Activated CD4-positive, CD25-positive, alpha-beta regulatory T cell treated with anti-CD3 and anti-CD28 coated beads, Interleukin-2, amount 50 U/mL, for 16 hours (primary cell): ENCODE measurements at places on chromosomes 5 and 9.

DNA sequence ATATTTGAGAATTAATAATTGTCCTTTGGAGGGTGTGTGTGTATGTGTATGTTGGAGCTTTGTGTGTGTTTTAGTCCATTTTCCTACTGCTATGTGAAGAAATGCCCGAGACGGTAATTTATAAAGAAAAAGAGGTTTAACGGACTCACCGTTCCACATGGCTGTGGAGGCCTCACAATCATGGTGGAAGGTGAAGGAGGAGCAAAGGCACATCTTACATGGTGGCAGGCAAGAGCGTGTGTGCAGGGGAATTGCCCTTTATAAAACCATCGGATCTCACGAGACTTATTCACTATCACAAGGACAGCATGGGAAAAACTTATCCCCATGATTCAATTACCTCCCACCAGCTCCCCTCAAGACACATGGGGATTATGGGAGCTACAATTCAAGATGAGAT is 44.1 kb downstream of the TMC1 start:
- no peak for DNase-seq

- no peak for DNase-seq
These were observed 78.1 kb upstream of the HMHB1 start for GRCh38 chr5:143733665-143734455.

DNA sequence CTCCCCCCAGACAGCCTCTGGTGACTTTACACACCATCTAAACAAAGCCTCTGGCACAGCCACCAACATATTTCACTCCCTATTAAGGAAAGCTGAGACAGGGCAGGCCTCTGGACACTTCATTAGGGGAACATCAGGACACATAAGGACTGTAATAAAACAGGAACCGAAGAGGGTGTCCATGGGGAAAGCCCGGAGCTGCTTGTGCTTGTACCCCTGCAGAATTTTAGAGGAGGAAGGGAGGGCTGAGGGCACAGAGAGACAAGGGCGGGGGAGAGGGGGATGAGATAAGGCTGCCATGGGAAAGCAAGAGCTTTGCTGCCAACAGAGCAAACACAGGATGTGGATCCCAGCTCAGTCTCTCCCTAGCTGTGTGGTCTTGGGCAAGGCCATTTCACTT is 138.4 kb downstream of the ASTN2 start:
- DNase-seq: no peak

GRCh38 chr5:16877267-16877935 is 58.7 kb downstream of the MYO10 start:
- DNase-seq: no peak

GRCh38 chr5:158770506-158770905 is 329.2 kb downstream of the EBF1 start:
- DNase-seq: no peak

DNA sequence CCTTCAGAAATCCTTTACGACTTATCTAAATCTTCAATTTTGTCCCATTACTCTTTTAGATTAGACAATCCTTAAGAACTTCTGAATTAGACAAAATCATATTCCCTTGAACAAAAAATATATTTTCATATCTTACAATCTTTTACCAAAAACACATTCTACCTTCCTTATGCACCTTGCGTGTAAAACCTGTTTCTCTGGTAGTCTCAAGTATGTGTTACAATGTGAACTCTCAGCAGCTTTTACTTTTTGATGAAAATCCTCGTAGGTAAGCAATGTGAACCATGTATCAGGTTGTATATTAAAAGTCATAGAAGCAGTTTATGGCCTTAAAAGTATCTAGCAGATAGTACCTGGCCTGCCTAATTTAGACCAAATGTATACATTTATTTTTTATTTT is 12.7 kb downstream of the GMCL2 start:
- DNase-seq: no peak

DNA sequence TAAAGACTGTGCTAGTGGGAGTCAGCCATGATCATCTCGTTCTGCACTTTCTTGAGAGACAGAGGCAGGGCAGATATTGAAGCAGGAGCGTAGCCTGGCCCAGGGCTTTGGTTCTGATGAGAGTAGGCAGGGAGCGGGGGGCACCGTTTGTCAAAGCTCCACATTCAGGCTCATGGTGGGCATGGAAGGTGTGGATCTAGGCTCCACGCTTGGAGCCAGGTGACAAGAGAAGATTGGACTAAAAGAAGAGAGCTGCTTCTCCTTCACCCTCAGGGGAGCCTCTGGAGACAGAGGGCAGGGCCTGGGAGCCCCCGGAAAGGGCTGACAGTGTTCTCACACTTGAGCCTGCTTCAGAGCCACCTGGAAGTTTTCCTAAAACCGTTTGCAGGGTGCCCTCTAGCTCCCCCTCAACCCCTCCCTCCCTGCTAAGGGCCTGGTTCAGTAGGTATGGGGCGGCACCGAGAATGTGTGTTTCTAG is 24.7 kb upstream of the FCN2 start:
- DNase-seq: no peak

DNA sequence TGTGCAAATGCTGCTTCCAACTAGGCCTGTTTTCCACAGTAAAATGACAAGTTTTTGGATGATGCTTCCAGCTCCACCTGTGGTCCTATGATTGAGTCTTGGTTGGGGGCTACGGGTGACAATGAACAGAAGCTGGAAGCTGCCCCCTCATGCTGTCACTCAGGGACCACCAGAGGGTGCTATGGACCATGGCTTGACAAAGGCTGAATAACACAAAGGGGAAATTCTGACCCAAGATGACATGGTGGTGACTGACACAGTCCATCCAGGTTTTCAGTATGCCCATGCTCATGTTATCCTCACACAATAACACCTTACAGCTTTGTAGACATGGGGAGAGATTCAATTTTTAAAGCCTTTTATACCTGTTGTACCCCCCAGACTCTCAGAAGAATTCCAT is 23.9 kb upstream of the SAP30L start:
- DNase-seq: no peak

GRCh38 chr9:92180669-92181181 is 65.5 kb upstream of the SPTLC1 start:
- DNase-seq: no peak

GRCh38 chr5:54832045-54832444 is 153.3 kb downstream of the ESM1 start:
- no peak for DNase-seq

- DNase-seq: no peak
These were observed 660.3 kb downstream of the TLR4 start for GRCh38 chr9:118364266-118365106.

GRCh38 chr5:120479066-120479465 is 15.0 kb downstream of the PRR16 start:
- no peak for DNase-seq

DNA sequence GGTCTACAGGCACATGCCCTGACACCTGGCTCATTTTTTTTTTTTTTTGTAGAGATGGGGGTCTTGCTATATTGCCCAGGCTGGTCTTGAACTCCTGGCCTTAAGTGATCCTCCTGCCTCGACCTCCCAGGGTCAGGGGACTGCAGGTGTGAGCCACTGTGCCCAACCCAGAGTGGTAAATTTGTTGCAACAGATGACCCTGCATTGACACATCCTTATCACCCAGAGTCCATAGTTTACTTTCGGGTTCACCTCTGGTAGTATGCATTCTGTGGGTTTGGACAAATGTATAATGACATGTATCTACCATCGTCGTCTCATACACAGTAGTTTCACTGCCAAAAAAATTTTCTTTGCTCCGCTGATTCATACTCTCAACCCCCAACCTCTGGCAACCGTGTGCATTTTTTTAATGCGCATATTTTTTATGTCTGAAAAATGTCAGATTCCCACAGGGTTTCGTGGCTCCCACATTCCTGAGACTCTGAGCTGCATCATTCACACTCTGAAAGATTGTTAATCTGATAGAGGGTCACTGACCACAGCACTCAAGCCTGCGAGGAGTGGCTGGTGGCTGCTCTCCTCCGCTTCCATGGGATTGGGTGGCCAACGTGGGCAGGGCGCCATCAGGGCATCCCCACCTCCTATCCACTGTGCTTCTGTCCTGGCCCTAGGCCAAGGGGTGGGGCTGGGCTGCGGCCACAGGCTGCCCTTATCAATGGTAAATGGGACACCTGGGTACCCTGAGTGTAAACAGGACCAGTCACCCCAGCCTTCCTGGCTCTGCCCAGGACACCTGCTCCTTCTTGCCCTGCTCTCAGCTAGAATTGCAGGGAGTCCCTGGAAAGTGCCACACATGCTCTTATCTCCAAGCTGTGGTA is 9.6 kb downstream of the NDST1 start:
- DNase-seq: no peak

GRCh38 chr5:139481122-139481533 is 1.4 kb downstream of the STING1 start:
- DNase-seq: no peak

GRCh38 chr5:175731172-175731571 is 73.3 kb downstream of the HRH2 start:
- no peak for DNase-seq

DNA sequence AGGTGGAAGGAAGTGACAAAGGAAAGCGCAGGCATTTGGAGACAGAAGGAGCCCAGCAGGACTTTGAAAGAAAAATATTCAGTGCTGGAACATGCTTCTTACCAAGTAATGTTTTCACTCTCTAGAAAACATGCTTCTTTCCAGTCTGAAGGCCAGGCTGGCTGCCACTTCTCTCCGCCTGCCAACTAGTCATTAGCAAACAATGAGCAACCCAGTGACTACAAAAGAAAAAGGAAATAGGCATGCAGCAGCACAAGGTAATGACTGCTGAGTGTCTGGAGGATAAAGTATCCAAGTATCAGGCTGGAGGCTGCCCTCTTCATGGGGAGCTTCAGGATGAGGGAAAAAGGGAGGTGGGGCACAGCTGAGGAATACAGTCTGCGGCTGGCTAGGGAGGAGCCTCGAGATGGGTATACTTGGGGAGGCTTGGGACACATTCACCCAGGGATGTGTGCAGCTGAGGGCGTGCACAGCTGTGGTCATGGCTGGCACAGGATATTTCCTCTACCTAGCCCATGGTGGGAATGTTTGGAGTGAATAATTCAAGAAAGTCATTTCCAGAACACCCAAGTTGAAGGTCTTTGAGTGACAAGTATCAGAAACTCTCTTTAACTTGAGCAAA is 161.5 kb upstream of the KIF2A start:
- DNase-seq: no peak

DNA sequence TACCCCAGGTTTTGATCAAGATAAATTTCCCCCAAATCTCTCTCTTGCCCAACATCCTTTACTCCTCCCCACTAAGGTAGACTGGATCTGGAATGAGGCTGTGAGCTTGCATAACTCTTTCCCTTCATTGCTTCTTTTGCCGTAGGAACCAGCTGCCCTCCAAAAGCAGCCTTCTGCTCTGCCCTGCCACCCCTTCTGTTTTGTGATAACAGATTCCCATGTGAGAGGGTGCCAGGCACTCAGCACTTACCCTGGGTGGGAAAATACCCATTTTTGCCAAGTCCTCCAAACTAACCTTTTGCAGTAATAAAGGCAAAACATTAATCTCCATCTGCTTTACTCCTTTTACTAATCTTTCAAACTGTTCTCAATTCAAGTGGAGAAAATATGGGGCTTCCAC is 182.6 kb downstream of the ASTN2 start:
- no peak for DNase-seq

DNA sequence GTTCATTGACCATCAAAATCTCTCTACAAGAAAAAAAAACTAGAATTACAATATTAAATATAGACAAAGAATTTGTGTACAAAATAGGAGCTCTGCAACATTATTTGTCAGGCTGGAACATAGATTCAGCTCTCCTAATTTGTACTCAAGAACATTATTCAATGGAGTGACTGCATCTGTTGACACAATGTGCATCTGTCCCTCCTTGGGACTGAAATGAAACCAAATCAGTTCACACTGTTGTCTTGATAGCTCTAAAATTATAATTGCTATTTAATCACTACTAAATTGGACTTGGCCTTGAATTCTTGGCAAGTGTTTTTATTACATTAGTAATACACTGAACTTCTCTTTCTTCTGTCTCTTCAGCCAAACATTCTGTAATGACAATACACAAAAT is 47.7 kb downstream of the FTMT start:
- no peak for DNase-seq

GRCh38 chr9:116942593-116943061 is 255.5 kb downstream of the TRIM32 start:
- DNase-seq: no peak

- no peak for DNase-seq
These were observed 24.6 kb downstream of the LOX start for GRCh38 chr5:122053181-122054109.

GRCh38 chr5:111680737-111681413 is 76.1 kb downstream of the NREP start:
- no peak for DNase-seq

DNA sequence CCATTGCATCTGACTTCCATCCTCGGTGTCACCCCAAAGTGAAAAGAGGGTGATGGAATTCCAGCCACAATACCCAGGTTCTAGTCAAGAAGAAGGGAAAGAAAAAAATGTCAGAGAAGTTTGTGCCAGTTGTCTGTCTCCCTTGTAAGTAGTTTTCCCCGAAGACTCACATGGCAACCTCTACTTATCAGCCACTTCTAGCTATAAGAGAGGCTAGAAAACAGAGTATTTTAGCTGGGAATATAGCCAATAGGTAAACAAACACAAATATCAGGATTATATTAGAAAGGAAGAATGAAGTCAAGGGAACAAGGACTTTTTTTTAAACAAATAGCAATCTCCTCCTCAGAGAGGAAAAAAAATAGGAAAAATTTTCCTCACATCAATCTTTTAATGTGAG is 12.2 kb upstream of the ISL1 start:
- DNase-seq: no peak

DNA sequence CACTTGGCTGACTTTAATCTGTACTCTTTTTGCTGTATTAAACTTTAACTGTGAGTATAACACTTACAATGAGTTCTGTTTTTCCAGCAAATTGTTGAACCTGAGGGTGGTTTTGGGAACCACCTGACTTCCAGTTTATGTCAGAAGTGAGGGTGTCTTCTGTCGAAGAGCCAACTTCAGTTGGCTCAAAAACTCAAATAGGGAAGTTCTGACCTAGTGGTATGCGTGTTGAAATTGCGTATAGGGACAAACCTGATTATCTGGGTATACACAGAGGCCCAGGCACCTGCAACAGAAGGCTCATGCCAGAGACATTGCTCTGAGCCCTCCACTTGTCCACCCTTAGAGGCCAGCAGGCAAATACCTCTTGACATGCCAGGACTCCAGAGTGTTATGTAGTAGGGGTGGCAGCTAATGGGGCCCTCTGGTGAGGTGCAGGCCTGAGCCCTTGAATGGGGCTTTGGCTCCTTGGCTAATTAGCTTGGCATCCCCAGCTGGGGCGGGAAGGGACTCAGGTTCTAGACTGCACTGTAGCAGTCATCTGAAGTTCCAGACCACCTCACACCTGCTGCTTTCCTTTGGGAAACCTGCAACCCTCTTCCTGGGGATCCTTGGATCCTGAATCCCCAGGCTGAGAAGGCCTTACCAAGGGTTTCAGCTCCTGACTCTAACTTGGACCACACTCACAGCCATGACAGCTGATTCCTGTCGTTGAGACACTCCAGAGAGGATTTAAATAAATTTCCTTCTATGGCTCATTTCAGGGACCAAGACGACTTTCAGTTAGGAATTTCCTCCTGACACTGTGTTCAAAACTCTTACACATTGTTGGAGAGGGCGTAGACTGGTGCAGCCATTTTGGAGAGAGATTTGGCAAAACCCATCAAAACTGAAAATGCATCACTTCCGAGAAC is 189.6 kb downstream of the HSPA4 start:
- DNase-seq: no peak

- no peak for DNase-seq
These were observed 351.7 kb downstream of the ARRDC3 start for GRCh38 chr5:91031402-91031752.
